ENCODE measurements at places on chromosomes 16 and 17.

DNA sequence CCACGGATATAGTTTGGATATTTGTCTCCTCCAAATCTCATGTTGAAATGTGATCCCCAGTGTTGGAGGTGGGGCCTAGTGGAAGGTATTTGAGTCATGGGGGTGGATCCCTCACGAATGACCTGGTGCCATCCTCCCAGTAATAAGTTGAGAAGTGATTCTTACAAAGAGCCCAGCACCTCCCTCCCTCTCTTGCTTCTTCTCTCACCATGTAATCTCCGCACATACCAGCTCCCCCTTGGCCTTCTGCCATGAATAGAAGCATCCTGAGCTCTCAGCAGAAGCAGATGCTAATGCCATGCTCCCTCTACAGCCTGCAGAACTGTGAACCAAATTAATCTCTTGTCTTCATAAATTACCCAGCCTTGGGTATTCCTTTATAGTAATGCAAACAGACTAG, 41.9 kb upstream of the RBBP6 start:
- no peak for DNase-seq

- no peak for DNase-seq
These were observed 287.5 kb upstream of the EEF2KMT start for GRCh38 chr16:5385115-5385514.

DNA sequence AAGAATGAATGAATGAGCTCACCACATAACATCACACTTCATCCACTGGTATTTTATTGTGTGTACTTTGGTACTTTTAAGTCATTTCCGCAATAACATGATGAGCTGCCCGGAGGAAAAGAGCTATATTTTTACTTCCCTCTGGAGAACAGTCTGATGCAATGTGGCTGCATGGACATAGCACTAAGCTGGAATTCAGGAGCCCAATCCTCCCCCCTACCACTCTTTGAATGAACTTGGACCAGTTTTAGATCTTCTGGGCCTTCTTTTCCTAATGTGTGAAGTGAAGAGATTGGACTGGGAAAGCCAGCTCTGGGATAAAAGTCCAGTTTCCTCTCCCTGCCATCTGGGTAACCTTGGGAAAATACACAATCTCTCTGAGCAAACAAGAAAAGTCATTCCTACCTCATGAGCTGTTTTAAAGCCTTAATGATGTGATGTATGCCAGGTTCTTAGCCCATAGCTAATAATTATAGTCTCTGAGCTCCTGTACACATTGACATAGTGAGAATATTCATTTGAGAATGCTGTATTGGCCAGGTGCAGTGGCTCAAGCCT, 79.3 kb downstream of the ABCC12 start:
- DNase-seq: no peak

GRCh38 chr16:70410734-70411133, 28.2 kb downstream of the ST3GAL2 start:
- no peak for DNase-seq

DNA sequence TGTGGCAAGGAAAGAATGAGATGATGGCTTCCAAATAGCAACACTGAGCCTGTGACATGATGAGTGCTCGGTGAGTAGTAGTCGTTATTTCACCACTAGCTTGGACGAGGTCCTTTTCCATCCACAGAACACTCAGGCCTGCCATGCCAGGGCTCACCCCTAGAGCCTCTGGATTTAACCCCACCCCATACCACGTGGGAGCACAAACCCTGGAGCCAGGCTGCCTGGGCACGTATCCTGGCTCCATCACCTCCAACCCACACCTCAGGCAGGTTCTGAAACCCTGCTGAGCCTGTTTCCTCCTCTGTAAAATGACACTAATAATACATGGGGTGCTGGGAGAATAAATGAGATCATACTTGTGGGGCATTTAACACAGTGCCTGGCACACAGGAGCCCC, 192.4 kb downstream of the KATNIP start:
- no peak for DNase-seq

DNA sequence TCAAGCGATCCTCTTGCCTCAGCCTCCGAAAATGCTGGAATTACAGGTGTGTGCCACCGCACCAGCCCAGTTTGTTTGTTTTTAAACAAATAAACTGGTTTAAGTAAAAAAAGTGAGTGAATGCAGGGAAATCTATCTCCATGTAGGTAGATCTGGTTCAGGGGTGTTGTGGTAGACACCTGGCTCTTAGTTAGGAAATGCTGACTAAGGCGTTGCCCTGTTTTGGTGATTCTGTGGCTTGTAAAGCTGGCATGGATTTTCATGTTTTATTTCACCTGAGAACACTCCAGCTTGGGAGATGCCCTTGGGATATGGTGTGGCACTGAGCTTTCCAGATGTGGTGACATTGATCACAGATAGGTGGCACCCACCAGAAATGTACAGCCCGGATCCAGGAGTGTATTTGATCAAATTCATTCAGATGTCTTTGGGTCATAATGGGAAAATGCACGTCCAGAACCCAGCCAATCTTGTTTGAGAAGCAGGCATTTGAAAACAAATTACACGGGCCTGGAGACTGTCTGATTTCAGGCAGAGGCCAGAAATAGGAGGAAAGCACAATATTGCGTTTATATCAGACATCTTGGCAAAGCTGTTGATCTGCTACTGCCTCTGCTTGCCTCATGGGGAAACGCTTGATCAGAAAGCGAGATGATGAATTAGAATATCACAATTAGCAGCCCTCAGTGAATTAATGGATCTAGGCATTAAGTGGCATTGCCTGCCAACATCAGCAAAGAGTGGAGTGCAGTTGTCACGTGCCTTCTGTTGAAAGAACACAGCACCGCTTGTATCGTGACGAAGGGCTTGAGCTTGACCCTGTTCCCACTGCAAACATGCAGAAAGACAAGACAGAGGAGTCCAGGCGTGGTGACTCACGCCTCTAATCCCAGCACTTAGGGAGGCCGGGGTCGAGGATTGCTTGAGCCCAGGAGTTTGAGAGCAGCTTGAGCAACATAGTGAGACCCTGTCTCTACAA, 7.3 kb upstream of the IL34 start:
- DNase-seq: no peak
